ENCODE measurements at places on chromosomes 3 and 15.

DNA sequence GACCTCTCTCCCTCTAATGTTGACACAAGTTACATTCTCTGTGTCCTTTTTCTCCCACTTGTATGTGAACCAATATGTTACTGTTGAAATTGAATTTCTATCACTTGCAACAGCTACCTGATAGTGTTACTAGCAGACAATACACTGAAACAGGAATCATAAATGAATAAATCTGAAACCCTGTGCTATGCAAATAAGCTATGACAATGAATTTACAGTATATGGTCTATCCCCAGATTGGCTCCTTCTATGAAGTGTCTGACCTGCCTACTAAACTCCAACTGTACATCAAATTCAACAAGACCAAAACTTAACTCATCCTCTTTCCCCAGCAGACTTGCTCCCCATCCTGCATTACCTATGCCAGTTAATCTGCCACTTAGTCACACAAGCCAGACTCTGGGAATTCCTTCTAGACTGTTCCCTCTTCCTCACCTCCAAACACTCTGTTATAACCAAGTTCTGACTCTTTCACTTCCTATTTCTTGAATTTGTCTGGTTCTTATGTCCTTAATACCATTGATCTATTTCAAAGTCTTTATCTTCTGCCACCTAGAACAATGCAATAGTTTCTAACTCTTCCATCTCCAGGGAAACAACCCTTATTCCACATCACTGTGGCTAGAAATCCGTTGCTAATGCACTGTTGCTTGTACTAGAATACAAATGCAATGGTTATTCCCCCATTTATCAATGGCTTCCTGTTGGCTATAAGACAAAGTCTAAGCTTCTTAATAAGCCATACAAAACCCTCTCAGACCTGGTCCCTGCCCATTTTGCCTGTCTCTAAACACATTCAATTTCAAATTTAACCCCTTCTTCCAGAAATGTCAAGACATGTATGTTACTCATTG is 13.4 kb upstream of the ZNF639 start:
- DNase-seq, result no peak

DNA sequence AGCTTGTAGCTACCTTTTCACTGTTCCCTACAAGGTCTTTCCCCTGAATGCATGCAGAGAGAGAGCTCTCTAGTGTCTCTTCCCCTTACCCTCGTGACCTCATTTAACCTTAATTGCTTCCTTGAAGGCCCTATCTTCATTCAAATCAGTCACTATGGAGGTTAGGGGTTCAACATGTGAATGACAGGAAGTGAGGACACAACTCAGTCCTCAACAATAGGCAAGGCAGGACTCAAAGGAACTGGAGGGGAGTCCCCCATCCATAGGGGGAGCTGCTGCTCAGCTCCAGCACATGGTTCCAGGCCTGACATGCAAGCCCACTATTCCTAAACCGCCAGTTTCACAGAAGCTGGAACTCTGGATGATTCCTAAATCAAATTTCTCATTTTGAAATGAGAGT is 33.8 kb upstream of the GYG1 start:
- no peak for DNase-seq

GRCh38 chr3:133887074-133887802 is 8.4 kb downstream of the RAB6B start:
- no peak for DNase-seq

DNA sequence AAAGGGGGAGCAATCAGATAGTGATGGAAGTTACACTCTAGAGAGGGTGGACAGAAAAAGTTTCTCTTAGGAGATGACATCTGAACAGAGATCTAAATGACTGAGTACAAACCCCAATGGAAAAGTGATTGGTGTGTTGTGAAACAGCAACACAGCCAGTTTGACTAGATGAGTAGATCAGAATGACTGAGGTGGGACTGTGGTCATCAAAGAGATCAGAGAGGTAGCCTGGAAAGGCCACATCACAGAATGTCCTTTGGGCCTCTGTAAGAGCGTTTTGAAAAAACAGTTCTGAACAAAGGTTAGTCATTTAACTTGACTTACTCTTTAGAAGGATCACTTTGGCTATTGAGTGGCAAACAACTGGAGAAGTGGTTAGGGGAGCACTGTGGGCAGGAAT is 10.6 kb downstream of the LRRC58 start:
- no peak for DNase-seq

DNA sequence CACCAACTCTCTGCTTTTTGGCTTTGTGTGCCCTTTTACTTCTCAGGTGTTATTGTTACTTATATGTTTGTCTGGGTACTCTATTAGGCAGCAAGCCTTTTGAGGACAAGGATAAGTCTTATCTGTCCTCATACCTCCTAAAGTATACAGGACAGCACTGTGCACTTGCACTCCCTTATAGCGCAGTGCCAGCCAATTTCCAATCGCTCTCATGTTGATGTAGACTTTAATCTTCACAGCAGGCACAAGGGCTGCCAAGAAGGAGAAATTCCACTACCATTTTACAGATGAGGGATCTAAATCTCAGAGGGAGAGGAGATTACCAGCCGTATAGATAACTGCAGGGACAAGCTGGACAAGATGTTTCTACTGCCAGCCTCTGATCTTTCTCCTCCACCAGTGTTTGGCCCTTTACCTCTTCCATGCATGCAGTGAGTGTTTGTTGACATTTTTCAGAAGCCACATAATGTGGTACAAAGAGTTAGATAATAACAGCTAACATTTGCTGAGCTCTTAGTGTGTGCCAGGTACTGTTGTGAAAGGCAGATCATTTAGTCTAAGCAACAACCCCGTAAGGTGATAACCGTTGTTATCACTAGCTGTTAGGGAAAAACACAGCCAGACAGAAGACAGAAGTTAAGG is 30.1 kb downstream of the SST start:
- no peak for DNase-seq

- no peak for DNase-seq
Measured at GRCh38 chr3:121574449-121574848, 6.7 kb downstream of the ARGFX start.

- DNase-seq, result peak; percentile 7
Measured at GRCh38 chr3:182490596-182491491, 302.5 kb upstream of the ATP11B start.

DNA sequence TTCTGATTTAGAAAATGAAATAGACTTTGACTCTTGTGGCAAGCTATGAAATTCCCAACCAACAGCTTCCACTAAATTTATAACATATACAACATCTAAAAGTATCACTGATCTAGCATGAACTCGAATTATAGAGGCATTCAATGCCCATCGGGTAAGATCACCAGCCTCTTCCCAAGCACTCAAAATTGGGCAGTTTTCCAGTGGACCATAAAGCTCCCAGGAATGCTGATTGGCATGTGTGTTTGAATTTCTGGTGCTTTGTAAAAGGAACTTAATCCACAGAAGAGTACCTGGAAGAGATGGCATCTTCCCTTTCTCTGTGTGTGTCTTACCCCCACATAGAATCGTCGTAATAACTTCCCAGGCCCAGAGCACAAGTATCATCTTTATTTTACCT is 10.0 kb downstream of the LRTM1 start:
- no peak for DNase-seq

- DNase-seq, result no peak
Measured at GRCh38 chr3:160159806-160160205, 65.4 kb upstream of the C3orf80 start.

GRCh38 chr3:13110678-13111116 is 37.5 kb upstream of the IQSEC1 start:
- peak; percentile 70 for DNase-seq

- DNase-seq, result no peak
Measured at GRCh38 chr15:99197856-99198255, 51.5 kb downstream of the TTC23 start.

DNA sequence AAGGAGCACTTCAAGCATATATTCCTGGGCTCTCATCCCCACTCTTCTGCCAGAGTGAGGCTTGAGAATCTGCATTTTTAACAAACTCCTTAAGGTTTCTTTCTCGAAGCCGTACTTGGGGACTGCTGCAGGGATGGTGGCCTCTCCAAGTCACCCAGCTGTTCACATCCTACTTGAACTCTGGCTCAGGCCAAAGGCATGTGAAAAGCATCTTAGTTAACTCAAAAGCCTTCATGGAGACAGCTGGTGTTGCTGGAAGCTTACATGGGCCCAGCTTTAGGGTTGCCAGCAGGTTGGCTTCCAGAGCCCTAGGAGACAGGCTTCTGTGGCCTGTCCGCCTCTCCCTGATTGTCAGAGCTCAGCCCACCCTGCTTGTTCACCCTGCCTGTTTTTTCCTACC is 139.2 kb downstream of the THSD4 start:
- no peak for DNase-seq

DNA sequence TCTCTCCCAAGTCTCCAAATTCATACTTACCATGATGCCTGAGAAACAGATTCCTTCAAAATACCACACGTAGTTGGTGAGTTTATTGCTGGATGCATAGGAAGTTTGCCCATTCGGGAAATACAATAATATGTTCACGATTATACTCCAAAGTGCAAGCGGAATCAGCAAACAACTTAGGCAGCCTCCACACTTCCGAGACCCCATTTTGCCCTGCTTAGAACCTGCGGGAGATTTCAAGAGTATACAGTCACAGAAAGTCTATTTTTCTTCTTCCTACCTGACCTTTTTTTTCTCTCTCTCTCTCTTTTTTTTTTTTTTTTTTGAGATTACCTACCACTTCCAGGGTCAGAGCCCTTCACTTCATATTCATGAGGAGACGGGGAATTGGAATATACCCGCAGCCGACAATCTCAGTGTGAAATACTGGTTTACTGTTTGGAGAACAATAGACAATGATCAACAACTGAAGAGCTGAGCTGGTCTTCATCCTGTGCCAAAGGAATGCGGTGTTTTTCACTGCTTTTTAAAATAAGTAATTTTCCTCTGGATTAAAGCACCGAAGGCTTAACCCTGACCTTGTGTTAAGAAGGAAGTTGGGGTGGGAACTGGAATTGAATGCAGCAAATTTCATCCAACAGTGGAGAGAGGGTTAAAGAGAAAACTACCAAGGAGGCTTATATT is at the start of gene TM4SF18:
Gene TM4SF18, minus strand, starts transcription at position 461 of the 684 bp plus-strand sequence. Its CDS starts 254 bp downstream, at position 207.
- DNase-seq, result no peak

Data from prostate gland (tissue), 2 donors.